ENCODE measurements at places on chromosomes 1 and 21.

GRCh38 chr1:76074321-76075187 lies at the start of gene ST6GALNAC3:
Gene ST6GALNAC3, plus strand, starts transcription at chr1:76074746.
- DNase-seq = peak; percentile 66

DNA sequence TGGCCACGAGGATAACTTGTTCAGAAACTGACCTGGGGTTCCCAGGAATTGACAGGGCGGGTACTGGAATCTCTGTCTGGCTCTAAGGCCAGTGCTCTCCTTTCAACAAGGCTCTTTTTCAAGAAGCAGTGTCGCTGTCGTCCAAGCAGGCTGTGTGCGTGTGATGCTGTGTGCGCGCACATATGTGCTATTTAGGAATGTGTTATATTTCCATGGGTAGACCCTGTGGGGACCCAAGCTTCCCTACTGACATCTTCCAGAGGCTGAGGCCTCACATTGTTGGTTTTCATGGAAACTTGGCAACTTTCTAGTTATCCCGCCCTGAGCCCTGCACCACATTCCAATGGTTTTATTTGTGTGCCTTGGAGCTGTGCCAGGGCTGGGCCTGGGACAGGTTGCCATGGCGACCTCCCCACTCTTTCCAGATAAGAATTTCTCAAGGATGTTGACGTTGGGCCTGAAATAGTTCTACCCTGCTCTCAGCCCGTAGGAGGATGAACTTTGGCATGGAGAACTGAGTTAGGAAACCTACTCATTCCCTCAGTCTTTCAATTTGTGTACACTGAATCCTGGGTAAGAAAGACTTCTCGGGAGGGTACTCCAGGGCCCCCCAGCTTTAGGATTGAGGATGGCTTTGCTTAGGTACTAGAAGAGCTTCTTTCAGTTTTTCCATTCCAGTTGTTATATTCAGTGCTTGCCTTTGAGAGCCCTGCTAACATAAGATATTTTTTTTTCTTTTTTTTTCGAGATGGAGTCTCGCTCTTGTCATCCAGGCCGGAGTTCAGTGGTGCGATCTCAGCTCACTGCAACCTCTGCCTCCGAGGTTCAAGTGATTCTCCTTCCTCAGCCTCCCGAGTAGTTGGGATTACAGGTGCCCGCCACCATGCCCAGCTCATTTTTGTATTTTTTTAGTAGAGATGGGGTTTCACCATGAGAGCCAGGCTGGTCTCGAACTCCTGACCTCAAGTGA lies 38.8 kb upstream of the SRSF10 start:
- no peak for DNase-seq

GRCh38 chr1:76928522-76928921 lies 61.2 kb downstream of the ST6GALNAC5 start:
- DNase-seq = no peak

DNA sequence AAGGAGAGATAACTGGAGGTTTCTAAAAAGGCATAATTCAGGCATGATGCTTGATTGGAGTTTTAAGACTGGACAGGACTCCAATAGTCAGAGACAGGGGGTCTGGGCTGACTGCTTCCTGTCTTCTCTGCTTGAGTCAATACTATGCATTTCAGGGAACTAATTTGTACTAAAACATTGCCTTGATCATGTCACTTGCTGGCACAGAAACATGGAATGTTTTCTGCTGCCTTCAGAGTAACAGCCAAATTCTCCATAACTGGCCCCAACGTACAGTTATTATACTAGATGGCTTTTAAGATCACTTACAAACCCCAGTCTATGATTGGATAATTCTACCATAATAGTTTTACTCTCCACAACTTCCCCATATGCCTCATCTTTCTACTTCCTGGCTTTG lies 247.0 kb downstream of the DNM3 start:
- no peak for DNase-seq

DNA sequence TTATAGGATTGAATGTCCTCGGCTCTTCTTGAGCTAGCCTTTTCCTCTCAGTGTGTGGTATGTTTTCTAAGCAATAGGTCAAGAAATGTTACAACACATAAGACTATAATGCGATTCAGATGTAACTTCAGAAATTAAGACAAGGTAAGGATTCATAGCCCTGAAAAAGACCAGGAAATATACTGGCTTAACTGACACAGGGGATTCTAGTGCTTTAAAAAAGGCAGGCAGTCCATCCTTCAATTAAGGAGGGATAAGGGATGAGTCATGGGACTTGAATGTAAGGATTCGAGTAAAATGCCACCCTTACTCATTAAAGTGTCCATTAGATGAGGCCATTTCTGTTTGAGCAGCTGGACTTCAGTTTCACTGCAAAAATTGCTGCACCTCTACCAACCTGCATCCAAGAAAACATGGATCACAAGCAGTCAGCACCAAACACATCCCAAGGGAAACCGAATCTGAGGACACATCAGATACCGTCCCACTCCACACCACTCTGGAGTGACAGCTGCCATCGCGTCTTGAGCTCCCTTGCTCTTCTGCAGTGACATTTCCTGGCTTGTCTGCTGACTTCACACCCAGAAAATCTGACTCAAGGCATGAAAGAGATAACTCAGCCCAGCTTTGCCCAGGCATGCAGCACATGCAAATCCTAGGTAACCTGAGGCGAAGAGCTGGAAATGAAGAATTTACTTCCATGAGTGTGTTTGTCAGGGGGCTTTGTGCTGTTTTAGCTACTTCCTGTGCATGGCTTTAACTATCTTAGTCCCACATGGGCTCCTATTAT lies 37.8 kb downstream of the NGF start:
- no peak for DNase-seq

GRCh38 chr1:248416226-248416625 lies 13.4 kb downstream of the OR2T1 start:
- DNase-seq = no peak

Data from activated CD4-positive, alpha-beta T cell treated with anti-CD3 and anti-CD28 coated beads, Interleukin-2, amount 50 U/mL, for 4 hours (primary cell).